ENCODE measurements at places on chromosomes 12 and 14.

DNA sequence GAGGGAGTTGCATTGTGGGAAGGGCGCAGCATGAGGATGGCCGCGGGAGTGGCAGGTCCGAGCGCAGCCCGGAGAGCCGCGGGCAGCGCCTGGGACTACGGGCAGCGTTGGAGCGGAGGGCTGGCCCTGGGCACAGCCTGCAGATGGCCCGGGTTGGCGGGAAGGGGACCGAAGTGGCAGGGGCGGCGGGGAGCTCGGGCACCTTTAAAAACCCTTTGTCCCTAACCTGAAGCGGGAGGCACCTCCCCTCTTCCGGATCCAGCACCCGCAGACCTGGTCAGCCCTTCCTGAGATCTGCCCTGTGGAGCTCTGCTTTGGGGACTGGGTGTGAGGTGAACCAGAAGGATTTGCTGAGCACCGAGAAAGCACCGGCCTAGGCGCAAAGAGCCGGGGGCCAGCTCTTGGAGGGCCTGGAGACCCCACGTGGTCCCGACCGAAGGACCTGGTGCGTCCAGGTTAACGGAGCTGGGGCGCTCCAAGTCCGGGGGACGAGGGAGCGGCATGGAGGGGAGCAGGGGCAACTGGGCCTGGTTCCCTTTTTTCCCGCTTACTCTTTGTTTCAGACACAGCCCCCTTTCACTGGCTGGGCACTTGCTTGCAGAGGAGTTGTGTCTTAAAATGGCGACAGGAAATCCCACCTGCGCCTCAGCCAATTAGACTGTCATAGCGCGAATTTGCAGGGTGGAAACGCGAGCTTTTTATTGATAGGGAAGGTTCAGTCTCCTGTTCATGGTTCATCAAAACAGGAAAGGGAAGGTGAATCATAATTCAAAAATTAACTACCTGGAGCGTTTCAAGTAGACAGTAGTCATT, 792 bp upstream of the SLC38A1 start:
- no peak for DNase-seq

- DNase-seq: no peak
These were observed 48.0 kb upstream of the C14orf180 start for GRCh38 chr14:104531421-104532190.

- no peak for DNase-seq
These were observed 77.7 kb upstream of the SLC38A2 start for GRCh38 chr12:46450279-46450748.

DNA sequence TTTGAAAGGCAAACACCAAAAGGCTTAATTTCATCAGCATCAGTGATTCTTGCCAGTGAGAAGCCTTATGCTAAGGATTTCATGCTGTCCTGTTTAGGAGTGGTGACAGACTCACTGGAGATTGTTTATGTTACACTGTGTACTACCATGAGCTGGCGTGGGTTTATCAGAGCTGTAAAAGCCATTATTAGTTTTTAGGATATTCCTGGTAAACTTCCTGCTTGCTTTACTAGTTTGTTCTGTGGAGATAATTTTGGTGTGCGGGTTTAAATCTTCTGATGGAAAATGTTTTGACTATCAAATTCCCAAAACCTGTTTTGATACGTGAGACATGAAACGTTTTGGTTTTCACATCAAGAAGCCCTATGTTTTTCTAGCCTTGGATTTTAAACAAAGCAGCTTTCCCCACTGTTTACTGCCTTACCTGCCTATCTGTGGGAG, 15.2 kb downstream of the PPFIBP1 start:
- DNase-seq: no peak

DNA sequence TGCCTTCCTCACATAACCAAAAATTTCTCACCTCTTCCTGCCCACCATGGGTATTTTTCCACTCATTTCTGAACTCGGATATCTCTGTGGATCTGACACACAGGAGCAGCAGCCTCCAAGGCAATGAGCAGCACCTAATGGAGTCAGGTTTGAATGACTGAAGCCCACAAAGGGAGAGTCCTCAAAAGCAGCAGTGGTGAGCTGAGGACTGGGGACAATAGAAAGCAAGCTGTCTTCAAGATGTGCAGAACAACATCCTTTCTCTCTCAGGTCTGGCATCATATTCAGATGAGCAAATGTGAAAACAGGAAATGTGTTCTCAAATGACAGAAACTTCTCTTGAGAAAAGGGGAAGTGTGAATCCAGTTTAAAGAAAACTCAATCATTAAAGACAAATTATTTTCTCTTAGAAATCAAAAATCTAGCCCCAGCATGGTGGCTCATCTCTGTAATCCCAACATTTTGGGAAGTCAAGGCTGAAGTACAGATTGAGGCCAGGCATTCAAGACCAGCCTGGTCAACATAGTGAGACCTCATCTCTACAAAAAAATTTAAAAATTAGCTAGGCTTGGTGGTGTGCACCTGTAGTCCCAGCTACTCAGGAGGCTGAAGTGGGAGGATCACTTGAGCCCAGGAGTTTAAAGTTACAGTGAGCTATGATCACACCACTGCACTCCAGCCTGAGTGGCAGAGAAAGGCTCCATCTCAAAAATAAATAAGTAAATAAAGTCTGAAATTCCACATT, 54.2 kb downstream of the C12orf42 start:
- DNase-seq: no peak

GRCh38 chr14:63192085-63192484, 12.2 kb upstream of the RHOJ start:
- no peak for DNase-seq

GRCh38 chr14:96581026-96581425, 78.8 kb downstream of the PAPOLA start:
- DNase-seq: no peak

- no peak for DNase-seq
These were observed 56.9 kb downstream of the OTX2 start for GRCh38 chr14:56753396-56753795.

DNA sequence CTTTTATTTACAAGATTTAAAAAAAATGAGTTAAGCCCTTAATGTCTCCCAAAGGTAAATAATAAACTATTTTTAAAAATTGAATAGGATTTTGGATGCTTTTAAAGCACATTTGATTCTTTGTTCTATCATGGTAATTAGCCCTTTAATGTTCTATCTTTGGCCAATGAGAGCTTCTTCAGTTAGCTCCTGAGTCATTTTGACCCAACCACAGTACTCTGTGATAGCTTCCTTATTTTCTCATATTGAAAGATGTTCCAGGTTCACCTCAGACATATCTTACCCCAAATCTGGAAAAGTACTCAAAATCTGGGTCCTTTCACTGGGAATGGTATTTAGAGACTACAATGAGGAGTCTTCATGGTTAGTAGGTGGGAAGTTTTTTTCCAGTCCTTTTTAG, 98.0 kb downstream of the MYRFL start:
- DNase-seq: no peak

DNA sequence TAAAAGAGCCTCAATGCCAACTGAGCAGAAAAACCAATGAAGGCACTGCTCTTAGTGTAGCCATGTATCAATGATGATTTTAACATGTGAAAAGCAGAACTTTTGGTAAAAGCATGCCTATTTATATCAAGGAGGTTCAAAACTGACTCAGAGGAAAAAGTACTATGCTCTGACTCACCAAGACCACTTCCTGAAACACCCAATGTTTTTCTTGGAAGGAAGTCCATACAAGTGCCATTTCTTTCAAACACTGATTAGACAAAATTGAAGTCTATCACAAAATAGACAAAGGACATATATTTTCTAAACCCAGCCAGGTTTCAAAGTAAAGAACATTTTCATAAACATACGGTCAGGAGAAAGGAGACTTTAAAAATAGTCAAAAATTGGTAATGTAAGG, 88.6 kb downstream of the EPS8 start:
- DNase-seq: no peak

DNA sequence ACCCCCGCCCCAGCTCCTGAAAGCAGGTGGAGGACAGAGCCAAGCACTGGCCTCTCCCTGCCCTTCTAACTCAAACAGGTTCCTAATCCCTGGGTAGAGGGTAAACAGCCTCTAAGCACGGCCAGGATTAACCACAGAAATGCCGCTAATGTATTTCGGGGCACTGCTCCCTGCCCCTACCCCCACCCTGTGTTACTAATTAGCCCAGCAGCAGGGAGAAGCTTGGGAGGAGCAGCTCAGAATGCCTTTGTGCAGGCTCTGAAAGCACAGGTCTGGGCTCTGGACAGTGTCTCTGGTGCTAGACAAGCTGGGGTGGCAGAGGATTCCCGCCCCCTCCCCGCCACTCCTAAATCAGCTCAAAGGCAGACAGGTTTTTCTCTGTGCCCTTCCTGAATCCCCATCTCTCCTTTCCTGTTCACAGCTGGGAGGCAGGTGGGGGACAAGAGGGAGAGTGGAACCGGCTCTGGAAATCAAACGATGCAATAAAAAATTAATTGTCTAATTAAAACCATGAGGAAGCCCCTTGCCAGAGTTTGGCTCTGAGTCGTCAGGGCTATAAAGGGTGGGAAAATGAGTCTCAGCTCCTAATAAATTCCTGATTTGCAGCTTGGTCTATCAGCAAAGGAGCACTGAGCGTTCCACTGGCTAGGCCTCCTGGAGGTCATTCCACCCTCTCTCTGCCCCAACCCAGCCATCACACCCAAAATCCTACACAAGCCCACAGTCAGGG, 53.0 kb downstream of the SMUG1 start:
- DNase-seq: no peak

- DNase-seq: no peak
These were observed 207.9 kb upstream of the DIO3 start for GRCh38 chr14:101353422-101353821.

- DNase-seq: no peak
These were observed 319.3 kb upstream of the SOX5 start for GRCh38 chr12:24268663-24269186.

DNA sequence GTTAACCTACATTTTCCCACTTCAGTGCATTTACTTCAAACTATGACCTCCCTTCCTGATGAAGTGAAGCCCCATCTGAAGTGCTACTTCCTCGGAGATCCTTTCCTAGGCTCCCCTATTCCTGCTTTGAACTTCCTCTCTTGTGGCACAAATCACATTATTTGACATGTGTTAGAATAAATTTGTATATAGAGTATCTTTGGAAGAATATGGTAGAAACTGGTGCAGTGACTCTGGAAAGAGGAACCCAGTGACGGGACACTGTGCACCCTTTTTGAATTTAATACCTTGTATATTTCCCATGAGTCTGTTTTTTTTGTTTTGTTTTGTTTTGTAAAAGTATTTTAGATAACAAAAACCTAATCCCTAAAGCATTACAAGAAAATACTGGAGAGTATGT, 66.4 kb upstream of the SRSF5 start:
- no peak for DNase-seq

DNA sequence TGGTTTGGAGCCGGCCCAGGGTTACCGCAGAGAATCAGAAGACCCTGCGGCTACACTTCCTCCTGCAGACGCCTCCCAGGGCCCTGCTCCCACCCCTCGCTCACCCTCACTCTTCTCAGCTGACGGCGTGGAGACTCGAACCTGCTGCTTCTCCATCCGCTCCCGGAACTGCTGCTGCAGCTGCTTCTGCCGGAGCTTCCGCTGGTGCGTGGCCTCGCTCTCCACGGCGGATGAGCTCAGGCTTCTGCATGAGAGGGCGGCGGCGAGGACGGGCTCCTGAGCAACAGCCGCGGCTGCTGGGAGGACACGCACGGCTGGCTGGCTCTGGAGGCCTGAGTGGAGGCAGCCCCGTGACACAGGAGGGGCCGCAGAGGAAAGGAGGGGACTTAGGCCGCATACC, 33.3 kb downstream of the RAD52 start:
- DNase-seq: no peak

GRCh38 chr14:52244328-52244727, 23.2 kb upstream of the PTGDR start:
- DNase-seq: no peak

DNA sequence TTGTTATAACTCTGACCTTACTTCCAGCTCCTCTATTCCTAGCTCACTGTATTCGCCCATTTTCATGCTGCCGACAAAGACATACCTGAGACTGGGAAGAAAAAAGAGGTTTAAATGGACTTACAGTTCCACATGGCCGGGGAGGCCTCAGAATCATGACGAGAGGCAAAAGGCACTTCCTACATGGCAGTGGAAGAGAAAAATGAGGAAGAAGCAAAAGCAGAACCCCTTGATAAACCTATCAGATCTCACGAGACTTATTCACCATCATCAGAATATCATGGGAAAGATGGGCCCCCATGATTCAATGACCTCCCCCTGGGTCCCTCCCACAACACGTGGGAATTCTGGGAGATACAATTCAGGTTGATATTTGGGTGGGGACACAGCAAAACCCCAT, 14.5 kb upstream of the PHC1 start:
- DNase-seq: no peak

DNA sequence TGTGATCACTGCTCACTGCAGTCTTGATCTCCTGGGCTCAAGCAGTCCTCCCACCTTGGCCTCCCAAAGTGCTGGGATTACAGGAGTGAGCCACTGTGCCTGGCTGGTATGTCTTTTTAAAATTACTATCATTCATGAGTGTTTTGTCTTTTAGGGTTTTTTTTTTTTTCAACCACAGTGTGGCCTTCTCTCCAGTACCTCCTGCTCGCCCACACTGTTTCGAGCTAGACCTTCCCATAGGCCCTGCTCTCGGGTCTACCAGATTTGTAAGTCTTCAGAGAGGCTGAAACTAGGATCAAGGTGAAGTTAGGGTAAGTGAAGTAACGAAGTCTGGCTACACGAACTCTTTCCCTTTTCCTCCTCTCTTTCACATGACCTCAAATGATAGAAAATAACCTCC, 1.5 kb downstream of the BIN2 start:
- DNase-seq: no peak

DNA sequence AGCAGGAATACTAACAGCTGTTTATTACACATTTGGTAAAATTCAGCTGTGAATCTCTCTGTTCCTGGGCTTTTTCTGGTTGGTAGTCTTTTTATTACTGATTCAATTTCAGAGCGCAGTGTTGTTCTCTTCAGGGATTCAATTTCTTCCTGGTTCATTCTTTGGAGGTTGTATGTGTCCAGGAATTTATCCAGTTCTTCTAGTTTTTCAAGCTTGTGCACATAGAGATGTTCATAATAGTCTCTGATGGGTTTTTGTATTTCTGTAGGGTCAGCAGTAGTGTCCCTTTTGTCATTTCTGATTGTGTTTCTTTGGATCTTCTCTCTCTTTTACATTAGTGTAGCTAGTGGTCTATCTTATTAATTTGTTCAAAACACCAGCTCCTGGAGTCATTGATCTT, 9.1 kb upstream of the OR6C76 start:
- DNase-seq: no peak

DNA sequence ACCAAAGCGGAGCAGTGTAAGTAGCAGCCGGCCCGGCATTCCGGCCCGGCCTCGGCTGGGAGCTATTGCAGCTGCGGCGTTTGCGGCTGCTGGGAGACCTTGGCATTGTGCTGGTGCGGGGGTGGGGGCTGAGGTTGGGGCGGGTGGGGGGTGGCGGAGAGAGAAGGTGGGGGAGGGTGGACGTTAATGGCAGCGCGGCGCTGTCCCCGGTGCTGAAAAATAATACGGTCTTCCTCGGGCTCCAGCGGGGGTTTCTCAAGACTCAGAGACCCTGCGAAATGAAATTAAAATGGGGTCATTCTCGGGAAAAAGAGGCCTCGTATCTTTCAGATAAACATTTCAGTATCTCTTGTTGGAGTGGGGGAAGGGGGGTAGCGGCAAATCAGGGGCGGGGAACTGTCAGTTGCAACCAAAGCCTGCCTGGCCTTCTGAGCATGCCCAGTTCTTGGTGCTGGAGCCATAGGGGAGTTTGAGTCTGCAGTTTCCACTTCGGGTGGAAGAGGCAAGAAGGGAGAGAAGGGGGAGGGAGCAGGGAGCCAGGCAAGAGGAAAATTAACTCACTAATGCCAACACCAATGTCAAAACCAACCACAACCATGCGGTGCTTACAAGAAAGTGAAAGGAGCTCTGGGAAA, 414 bp downstream of the UNC79 start:
- DNase-seq: peak; percentile 77

GRCh38 chr12:57343703-57344378, 87.0 kb downstream of the R3HDM2 start:
- no peak for DNase-seq
